ENCODE measurements at places on chromosomes 16 and 17.

DNA sequence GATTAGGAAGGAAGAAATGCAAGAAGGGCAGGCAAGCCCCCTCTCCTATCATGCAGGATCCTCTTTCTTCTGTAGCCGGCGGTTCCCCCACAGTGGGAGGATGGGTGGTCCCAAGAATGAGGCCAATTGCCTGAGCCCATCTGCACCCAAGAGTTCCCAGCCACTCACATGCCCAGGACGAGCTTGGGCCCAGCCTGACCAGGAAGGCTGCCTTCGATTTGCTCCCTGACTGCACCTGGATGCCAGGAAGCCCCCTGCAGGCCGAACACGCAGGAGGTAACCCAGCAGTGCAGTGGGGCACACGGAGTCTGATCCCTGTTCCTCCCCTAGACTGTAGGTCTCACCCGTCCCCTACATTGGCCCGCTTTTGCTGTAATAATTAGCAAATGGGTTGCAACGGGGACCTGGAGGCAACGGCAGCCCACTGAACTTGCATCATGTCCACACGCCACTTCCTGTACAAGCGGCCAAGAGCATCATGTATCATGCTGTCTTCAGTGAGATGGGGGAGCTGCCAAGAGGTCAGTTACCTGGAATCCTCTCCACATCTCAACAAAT lies 67.5 kb downstream of the AMFR start:
- no peak for DNase-seq

DNA sequence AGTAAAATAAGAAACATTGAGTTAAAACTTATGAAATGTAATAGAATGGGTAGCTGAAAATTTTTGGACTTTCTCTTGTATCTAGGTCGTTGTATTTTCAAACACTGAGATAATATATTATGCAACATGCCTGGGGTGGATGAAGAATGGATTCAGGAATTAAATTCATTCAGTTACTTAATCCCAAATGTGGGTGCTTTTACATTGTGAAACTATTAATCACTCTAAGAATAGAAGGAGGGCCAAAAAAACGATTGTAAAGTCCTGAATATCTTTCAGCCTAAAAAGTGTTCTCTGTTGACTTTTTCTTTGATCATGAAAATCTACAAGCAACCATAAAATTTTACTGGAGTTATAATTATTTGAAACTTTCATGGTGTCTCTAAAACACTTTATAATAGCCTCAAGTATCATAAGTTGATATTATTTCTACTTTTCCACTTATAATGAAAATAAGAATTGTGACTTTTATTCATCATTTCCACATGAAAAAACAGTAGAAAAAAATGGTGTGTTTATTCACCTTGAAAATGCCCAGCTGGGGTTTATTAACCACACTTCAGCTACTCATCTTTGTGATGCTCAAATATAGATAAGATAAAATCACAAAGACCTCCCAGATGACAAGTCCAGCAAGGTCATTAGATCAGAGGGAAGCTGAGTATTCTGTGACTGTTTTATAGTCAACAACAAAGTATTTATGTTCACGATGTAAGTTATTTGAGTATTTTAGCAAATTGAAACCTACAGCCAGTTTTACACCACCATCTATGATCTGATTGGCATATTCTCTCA lies 619.9 kb upstream of the SOX9 start:
- peak; percentile 5 for DNase-seq

DNA sequence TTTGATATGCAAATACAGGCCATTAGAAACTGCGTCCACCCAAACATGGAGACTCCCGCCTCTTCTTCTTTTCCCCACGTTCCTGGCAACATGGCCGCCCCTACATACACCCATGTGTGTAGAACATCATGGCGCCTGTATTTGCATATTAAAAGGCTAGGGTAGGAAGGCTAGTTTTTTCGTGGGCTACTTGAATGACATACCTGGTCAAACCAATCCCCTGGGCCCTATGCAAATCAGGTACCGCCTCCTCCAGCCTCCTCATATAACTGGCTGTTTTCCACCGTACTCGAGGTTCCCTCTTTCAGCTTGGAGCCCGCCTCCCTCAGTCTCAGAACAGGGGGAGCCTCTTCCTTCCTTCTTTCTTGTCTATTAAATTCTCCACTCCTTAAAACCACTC lies 840 bp upstream of the CD300LB start:
- DNase-seq, result no peak

GRCh38 chr17:41914358-41914766 lies 4.4 kb downstream of the ACLY start:
- no peak for DNase-seq

- no peak for DNase-seq
Observed at GRCh38 chr17:80472996-80473395, 3.4 kb downstream of the NPTX1 start.

- peak; percentile 21 for DNase-seq
Observed at GRCh38 chr17:13888056-13888609, 181.2 kb upstream of the COX10 start.

DNA sequence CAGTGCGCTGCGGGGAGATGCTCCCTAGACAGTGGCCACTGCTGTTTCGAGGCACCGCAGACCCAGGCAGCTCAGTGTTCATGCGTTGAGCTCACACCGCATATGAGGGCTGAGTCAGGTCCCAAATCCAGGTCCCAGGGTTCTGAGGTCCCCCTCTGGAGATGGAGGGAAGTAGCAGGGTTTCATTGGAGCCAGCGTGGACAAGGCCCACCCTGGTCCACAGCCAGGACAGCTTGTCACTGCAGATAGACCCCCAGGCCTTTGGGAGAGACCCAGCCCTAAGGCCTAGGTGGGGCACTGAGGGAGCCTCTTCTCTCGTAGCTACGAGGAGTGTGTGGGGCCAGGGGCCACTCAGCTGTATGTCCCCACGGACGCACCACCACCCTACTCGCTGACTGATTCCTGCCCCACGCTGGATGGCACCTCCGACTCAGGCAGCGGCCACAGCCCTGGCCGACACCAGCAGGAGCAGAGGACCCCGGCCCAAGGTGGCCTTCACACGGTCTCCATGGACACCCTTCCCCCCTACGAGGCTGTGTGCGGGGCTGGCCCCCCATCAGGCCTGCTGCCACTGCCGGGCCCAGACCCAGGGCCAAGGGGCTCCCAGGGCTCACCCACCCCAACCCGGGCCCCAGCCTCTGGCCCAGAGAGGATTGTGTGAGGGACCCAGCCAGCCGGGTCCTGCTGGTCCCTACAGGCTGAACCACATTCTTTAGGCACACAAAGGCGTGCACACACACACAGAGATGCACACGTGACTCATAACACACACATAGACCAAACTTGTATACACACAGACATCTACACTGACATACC lies 53.4 kb downstream of the BEAN1 start:
- DNase-seq, result no peak

GRCh38 chr17:65456368-65457151 lies 104.9 kb downstream of the AXIN2 start:
- DNase-seq, result peak; percentile 11

DNA sequence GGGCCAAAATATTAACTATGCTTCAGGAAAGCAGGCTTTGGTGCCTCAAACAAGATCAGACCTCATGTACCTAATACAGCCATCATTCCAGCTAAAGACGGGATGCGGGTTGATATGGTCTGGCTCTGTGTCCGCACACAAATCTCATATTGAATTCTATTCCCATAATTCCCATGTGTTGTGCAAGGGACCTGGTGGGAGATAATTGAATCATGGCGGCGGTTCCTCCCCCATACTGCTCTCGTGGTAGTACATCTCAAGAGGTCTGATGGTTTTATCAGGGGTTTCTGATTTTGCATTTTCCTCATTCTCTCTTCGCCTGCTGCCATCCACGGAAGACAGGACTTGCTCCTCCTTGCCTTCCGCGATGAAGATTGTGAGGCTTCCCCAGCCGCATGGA lies 19.1 kb upstream of the CHST6 start:
- no peak for DNase-seq

- DNase-seq, result no peak
Observed at GRCh38 chr17:58153046-58153445, 4.9 kb downstream of the OR4D1 start.

GRCh38 chr17:59426031-59426430 lies 94.6 kb downstream of the YPEL2 start:
- DNase-seq, result no peak

GRCh38 chr16:87360862-87361610 lies 22.5 kb downstream of the FBXO31 start:
- DNase-seq, result no peak

- no peak for DNase-seq
Observed at GRCh38 chr17:58043221-58044181, 36.5 kb upstream of the SRSF1 start.

DNA sequence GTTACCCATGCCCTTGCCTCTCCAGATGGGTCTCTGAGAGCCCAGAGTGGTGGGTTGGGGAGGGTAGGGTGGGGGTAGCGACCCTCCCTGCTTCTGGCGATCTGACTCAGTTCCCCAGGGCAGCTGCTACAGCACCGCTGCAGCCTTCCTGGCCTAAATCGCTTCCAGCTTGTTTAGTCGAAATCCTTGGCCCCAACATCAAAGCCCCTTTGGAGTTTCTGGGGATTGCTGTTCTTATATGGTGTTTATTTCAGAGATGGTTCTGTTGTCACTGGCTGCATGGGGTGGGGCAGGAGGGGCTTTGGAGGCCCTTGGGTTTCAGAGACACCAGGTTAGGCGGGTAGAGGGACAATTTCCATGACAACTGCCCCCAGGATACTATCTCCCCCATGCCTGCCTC lies 35.9 kb downstream of the FZD2 start:
- no peak for DNase-seq

DNA sequence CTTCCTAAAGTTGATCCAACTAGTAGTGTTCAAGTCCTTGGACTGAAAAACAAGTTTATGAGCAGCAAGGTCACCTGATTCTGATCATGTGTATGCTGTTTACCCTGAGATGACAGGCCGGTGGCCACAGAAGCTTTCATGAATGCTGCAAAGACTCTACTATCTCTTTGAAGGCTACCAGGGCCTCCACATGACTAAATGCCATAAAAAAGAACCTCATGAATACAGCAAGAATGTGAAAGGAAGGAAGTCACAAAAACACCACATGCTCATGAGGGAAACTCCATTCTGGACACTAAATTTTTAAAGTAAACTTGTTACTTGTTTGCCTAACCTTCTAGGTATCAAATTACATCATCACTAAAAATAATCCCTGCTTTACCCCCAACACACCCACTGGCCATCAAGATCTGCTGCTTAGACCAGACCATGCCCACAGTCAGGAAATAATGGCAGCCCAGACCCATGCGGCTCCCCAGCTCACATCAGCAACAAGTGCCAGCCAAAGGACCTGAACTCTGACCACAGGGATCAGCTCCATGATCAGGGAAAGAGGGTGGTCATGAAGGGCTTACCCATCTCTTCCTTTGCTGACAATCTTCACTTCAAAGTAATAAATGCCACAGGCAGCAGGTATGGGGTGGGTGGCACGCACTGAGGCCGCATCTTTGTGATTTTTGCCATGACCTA lies 1.4 kb downstream of the RANBP10 start:
- no peak for DNase-seq

DNA sequence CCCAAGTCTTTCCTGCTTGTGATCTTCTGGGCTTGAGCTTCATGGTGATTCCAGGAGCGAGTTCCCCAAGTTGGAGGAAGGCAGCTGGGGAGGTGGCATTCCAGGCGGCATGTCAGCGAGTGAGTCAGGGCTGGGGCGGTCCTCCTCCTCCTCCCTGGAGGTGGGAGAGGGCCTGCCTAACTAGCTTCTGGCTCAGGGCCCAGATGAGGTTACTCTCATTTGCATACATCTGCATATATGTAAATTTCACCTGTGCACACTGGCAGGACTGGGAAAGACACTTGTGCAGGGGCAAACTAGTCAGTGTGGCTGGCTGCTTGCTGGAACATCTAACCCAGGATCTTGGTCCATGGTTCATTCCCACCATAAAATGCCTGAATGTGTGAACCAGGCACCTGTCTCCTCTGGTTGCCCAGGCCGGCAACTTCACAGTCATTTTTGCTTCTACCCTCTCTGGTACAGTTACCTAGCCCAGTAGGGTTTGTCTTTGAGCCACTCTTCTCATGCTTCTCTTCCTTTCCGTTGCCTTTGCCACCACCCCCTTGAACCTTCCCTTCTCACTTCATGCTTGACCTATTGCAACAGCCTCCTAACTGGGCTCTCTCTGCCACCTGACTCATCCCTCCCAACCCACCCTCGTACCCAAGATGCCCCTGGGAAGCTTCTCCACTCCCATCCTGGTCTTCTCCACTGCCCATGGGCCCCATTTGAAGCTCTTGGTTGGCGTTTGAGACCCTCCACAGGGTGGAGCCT lies 9.6 kb upstream of the DLX4 start:
- DNase-seq, result peak; percentile 44

- no peak for DNase-seq
Observed at GRCh38 chr17:68100000-68100641, 64.6 kb downstream of the KPNA2 start.

GRCh38 chr16:74438492-74438979 lies 17.3 kb upstream of the CLEC18B start:
- DNase-seq, result no peak

- DNase-seq, result peak; percentile 65
Observed at GRCh38 chr17:48719642-48720265, 2.6 kb downstream of the PRAC1 start.

DNA sequence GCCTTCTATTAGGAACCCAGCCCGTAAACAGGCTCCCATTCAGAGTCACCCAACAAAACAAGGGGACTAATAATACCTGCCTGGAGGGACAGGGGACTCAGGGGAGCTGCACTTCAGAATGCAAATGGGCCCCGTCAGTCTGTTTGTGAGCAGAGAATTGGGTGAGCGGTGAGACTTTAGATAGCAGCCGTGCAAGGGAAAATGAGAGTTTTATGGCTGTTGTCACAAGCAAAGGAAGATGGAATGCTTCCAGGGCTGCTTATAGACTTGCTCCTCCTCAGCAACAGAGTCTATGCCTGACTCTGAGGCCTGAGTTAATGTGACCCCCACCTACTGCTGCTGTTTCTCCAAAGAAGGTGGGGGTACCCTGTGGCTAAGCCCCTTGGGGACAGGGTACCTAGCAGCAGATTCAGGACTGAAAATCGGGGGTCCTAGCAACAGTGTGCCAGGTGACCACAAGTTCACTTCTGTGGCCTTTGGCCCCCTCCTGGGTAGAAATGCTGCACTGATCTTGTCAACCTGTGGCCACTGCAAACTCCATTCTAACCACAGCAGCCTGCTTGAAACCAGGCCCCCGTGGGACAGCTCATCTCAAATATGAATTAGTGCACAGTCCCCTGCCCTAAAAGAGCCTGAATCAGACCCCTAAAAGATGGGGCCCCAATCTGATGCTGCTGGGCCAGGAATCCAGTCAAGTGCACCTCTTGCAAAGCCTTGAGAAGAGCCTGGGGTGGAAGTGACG lies 126.4 kb downstream of the C16orf78 start:
- no peak for DNase-seq

- no peak for DNase-seq
Observed at GRCh38 chr17:21677911-21678310, 14.4 kb upstream of the KCNJ18 start.

GRCh38 chr17:8832711-8833352 lies 33.7 kb upstream of the MFSD6L start:
- no peak for DNase-seq
